RPMI7951 (cell line): ENCODE measurements at places on chromosomes 6 and 20. TPM values are rescaled to one million over a fixed set of nuclear protein-coding genes. Genes with fewer than 3 reads are reported as not detected.
A peak's percentile ranks its signal among the peaks of the same experiment; 100 is the strongest.

GRCh38 chr6:152571089-152571488 lies 66.1 kb downstream of the SYNE1 start:
- DNase-seq: no peak

Gene ZNF334
- total RNA-seq: not detected in 2 replicates

DNA sequence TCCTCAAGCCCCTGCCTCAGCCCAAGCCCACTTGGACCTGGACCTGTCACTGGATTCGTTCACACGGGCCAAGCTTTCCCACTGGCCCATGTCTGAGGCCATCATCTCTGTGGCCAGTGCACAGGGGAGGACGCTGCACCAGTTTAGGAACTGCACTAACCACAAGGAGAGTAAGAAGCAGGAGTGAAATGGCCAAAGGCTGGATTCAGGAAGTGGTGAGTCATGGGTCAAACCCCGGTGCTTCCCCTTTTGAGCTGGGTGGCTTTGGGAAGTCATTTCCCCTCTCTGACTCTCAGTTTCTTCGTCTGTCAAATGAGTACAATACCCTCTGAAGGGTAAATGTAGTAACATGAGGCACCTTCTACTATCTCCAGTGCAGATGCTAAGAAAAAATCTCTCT lies 87.9 kb downstream of the CD40 start:
- peak; percentile 90 for DNase-seq

DNA sequence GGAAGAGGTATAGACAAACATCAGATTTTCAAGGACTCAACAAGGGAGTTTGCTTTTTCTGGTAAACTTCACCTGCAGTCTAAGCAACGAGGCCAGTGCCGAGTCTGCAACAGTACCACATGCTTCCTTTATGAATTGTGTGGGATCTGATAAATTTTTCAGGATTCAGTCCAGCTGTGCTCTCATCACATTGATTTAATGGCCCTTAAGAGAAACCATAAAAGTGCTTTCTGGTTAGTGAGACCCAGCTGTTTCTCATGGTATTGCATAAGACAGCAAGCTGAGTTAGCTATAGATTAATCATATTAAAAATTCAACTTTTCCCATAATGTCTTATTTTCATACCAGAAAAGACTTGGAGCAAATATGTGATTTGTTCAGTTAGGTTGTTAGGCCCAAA lies 291.4 kb downstream of the CENPW start:
- DNase-seq: no peak

DNA sequence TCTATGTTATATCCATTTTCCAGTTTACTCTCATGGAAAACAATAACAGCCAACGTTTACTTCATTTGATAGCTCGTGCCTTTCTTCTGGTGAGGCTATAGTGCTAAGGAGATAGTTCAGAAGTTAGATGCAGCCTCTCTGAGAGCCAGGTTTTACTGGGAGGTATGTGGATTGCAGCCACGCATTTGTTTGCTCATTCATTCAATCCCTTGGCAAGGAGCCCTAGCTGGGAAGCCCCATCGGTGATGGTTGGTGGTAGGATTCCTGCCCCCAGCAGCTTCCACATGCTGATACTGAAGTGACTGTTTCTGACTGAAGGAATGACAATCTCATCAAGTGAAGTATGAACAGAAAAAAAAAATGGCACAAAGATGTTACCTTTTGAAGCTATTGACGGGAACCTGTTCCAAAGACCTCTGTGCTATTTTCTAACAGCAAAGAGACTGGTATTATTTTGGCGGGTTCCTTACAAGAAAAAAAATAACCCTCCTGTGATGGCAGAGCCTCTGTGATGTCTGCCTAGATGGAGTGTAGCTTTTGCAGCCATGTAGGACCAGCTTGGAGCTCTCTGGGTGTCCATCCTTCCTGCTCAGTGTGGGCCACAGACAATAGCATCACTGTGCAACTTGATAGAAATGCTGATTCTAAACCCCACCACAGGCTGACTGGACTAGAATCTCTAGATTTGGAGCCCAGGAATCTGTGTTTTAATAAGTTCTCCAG lies 30.6 kb downstream of the SNAP25 start:
- peak; percentile 74 for DNase-seq

Gene SNHG17
- 7.5 and 13.0 TPM in 2 replicates for total RNA-seq

DNA sequence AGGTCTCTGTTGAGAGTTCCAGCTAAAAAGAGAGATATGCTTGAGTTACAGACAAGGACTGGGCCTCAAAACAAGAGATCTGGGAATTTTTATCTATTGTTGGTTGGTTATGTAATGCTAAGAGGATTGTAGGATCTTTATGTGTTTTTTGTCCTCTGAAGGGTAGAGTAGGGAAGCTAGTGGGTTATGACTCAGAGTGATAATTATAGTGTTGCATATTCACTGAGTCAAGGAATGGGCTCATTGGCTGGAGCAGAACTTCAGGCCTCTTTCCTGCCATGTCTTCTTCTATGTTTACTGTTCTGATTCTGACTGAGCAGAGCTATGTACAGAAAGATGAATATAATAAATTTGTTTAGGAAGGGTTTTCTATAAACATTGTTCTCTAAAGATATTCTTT lies 66.1 kb upstream of the NOX3 start:
- peak; percentile 78 for DNase-seq

Gene FOXQ1
- not detected in 2 replicates for total RNA-seq

Gene SIGLEC1
- total RNA-seq: not detected in 2 replicates

DNA sequence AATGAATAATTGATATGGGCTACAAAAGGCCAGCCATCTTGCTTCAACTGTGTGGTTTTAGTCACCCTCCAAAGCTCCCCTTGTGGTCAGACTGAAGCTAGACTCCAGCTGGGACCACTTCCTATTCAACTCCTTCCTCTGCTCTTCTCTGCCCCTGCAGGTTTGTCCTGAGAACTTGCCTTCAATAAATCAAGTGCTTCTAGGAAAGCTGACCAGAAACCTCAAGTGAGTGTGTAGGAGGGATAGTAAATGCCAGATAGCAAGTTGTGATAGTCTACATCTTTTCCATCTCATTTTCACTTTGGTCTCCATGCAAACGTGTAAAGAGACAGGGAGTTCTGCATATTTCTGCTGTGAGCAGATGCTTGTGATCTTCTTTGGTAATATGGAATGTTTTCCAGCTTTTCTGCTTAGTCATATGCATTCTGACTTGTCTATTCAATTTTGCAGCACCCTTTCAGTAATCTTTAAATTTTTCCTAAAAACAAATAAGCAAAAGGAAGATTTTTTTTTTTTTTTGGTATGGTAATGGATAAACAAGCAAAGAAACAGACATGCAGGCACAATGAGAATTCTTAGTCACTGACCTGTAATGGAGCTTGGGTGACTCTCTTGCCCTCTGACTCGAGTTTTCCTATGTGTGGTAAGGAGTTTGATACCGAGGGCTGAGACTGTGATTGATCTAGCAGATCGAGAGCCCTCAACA lies 201.3 kb upstream of the BTBD3 start:
- DNase-seq: peak; percentile 32

Gene TMC2
- not detected in 2 replicates for total RNA-seq

Gene NOX3
- total RNA-seq: not detected in 2 replicates

Gene TRAPPC3L
- total RNA-seq: not detected in 2 replicates

Gene ACTL10
- total RNA-seq: 0.49 TPM in 1 of 2 replicates, not detected in the other
